ENCODE measurements at places on chromosomes 11 and 22.

DNA sequence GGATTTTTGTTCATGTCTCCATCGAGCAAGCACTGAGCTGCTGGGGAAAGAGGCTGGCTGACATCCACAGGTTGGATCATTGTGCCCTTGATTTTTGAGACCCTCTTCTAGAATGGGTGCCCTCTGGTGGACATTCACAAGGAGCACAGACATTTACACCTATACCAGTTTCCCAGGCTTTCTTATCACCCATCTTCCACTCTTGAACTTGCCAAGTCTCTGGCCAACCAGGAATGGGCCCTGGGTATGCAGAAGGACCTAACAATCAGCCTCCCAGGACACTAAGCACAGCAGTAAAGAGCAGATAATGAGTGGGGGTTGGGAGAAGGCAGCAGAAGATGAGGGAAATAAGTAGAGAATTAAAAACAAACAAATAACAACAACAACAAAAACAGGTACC, 5.7 kb upstream of the INTS4 start:
- peak; percentile 24 for DNase-seq

GRCh38 chr11:9538548-9538947, 34.9 kb upstream of the WEE1 start:
- no peak for DNase-seq

- DNase-seq = no peak
Measured at GRCh38 chr22:35840302-35840739, 122.6 kb downstream of the APOL5 start.

DNA sequence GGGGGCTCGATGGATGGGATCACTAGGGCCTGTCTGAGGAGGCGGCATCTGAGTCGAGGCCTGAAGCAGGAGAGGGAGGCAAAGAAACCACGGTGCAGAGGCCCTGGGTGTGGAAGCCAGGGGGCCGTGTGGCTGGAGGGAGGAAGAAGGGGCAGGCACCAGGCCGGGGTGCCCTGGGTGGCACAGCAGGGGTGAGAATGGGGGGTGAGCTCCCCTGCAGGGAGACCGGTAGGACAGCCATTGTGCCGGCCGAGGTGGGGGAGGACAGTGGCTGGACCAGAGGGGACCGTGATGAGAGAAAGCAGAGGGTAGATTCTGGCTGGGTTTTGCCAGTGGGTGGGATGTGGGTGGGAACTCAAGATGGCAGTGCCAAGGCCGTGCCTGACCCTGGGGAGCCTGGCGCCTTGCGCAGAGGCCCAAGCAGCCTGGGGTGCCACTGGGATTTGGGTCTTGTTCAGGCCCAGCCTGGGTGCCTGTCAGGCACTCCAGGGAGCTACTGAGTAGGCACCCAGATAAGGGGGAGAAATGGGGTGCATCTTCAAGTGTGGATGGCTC, 18.7 kb downstream of the PHLDA2 start:
- DNase-seq = no peak

- no peak for DNase-seq
Measured at GRCh38 chr11:66617155-66617834, 865 bp downstream of the RBM14 start.

DNA sequence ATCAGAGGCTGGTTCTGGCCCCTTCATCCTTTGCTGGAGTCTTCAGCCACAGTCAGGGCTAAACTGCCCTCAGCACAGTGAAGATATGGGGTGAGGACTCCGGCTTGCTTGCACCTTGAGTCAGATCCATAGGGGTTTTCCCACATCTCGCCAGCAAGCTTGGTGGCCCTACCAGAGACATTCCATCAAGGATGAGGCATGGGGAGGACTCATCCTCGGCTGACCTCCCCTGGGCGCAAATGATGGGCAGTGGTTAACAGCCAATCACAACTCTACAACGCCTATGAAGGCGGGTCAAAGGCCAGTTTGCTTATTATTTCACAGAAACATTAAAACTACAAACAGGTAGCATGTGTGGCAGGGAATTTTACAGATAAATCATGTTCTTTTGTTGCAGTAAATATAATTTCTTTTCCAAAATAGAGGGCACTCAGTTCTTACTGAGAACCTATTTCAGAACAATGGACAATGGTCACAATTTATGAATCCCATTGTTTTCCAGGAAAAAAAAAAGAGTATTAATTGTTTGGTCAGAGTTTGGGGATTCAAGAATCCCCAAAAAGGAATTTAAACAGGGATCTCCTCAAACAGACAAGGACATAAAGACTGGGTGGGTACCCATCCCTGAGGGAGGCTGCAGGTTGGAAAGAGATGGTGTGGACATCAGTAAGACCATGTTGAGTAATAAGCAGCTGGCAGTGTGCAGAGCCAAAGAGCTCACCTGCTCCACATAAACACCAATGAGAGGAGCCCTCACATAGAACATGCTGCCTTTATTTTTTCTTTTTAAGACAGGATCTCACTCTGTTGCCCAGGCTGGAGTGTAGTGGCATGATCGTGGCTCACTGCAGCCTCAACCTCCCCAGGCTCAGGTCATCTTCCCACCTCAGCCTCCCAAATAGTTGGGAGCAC, 14.8 kb downstream of the PLAAT3 start:
- DNase-seq = no peak

DNA sequence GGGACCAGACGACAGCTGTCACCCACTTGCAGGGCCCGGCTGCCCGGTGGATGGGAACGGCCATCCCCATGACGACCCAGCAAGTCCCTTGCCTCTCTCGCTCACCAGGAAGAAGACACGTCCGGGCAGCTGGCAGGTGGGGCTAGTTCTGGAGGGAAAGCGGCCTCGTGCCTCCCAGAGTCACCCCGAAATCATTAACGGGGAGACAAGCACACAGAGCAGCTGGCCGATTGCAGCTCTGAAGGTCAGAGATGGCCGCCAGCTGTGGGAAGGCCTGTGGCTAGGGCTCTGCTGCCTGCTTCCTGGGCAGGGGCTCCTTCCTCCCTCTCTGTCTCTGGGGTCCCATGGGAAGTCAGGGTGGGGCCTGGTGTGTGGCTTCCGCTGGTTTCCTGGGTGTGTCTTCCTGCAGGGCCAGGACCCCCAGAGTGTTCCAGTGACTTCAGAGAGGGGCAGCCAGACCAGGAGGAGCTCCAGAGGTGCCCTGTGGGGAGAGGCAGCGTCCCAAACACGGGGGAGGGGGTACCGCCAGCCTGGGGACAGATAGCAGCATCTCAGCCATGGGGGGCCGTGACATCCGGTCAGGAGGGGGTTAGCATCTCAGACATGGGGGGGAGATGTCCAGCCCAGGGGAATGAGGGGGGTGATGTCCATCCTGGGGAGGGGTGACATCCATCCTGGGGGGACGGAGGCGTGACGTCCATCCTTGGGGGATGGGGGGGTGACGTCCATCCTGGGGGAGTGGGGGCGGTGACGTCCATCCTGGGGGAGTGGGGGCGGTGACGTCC, 114.9 kb downstream of the KCNQ1 start:
- DNase-seq = no peak

GRCh38 chr11:76752321-76753143, 30.6 kb upstream of the TSKU start:
- no peak for DNase-seq
